Activated CD8-positive, alpha-beta T cell treated with anti-CD3 and anti-CD28 coated beads, Interleukin-2, amount 10 ng/mL, durations not matched to agents 7 days and 5 days (primary cell): ENCODE measurements at places on chromosomes 13 and 19. TPM values are rescaled to one million over a fixed set of nuclear protein-coding genes. Genes with fewer than 3 reads are reported as not detected.
A peak's percentile ranks its signal among the peaks of the same experiment; 100 is the strongest.

CD209 gene
- not detected for total RNA-seq

C19orf67 gene
- not detected for total RNA-seq

CAMSAP3 gene
- 0.42 TPM for total RNA-seq

TPTE2 gene
- total RNA-seq: not detected

GRCh38 chr13:36858290-36858689, 39.3 kb downstream of the RFXAP start:
- H3K36me3 ChIP-seq: no peaks in the 10 kb centered on the region
- no peak for DNase-seq
- H3K4me1 ChIP-seq: peaks cover 13% of the 10 kb centered on the region
- no peak overlapping the region for H3K4me3 ChIP-seq
- no peak overlapping the region for H3K27ac ChIP-seq
- H3K27me3 ChIP-seq: peaks cover 18% of the 10 kb centered on the region

DNA sequence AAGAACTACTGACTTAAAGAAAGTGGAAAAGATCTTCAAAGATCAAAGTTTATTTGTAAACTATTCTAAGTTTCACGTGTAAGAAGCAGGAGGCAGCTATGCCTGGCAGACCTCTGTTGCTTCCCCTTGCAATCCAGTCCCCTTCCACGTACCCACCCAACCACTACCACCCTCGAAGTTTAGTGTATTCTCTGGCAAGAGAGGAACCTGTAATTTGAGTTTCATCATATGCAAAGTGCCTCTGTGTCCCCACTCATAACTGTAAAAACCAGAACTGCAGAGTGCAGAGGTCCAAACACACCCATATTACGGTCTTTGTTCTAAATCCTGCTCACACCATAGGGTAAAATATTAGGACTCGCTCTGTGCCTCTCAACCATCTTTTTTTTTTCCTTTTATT, 75.8 kb upstream of the FRY start:
- H3K4me1 ChIP-seq: peaks cover 8% of the 10 kb centered on the region
- H3K27me3 ChIP-seq: peaks cover 4% of the 10 kb centered on the region
- no peak for DNase-seq
- H3K27ac ChIP-seq: no peak overlapping the region

DNA sequence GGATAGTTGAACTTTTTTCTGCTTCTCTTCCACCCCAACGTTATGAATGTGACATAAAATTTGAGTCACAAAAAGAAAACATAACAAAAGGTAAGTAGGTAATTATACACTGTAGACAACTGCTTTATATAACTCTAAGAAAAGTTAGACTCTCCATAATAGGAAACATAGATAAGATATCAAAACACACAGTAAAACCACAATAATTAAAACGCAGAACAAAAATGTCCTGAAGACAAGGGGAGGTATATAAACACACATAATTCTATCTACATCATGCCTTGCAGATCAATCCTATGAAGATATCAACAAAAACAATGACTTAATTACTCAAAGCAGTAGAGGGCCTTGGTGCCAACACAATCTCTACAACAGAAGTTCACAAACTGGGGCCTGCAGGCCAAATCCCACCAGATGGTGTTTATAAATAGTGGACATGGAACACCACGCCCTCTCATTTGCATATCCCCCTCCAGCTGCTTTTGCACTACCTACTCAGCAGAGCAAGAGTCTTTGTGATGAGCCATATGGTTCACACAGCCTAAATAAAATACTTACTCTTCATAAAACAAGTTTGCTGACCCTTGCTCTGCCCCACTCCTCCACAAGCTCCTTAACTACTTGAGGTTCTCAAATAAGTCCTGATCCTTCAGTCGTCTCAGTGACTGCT, 254.7 kb downstream of the KLF12 start:
- no peaks in the 10 kb centered on the region for H3K4me1 ChIP-seq
- H3K4me3 ChIP-seq: no peak overlapping the region
- no peak overlapping the region for H3K27ac ChIP-seq

- H3K27me3 ChIP-seq: no peaks in the 10 kb centered on the region
- no peak for DNase-seq
- H3K27ac ChIP-seq: no peak overlapping the region
- H3K36me3 ChIP-seq: no peaks in the 10 kb centered on the region
- peaks cover 16% of the 10 kb centered on the region for H3K4me1 ChIP-seq
These were observed 147.2 kb downstream of the MIPEP start for GRCh38 chr13:23741879-23742510.

GRCh38 chr13:112160558-112160957, 93.6 kb downstream of the SOX1 start:
- no peak overlapping the region for H3K27ac ChIP-seq
- no peaks in the 10 kb centered on the region for H3K4me1 ChIP-seq
- no peaks in the 10 kb centered on the region for H3K36me3 ChIP-seq
- DNase-seq: no peak

- no peak overlapping the region for H3K27ac ChIP-seq
- peaks cover 5% of the 10 kb centered on the region for H3K4me1 ChIP-seq
- H3K4me3 ChIP-seq: no peak overlapping the region
These were observed 719.4 kb downstream of the DIAPH3 start for GRCh38 chr13:59444210-59444857.

- H3K4me1 ChIP-seq: peaks cover 45% of the 10 kb centered on the region
- no peaks in the 10 kb centered on the region for H3K27me3 ChIP-seq
- no peak for DNase-seq
- H3K27ac ChIP-seq: no peak overlapping the region
- H3K4me3 ChIP-seq: peak overlapping the region; percentile 48
These were observed 920 bp upstream of the ANO8 start for GRCh38 chr19:17335575-17335974.

- H3K4me3 ChIP-seq: peak overlapping the region; percentile 90
- peaks cover 35% of the 10 kb centered on the region for H3K4me1 ChIP-seq
- peak overlapping the region; percentile 79 for H3K27ac ChIP-seq
- peaks cover 40% of the 10 kb centered on the region for H3K36me3 ChIP-seq
These were observed 489 bp downstream of the CCNE1 start for GRCh38 chr19:29812080-29812880.

DNA sequence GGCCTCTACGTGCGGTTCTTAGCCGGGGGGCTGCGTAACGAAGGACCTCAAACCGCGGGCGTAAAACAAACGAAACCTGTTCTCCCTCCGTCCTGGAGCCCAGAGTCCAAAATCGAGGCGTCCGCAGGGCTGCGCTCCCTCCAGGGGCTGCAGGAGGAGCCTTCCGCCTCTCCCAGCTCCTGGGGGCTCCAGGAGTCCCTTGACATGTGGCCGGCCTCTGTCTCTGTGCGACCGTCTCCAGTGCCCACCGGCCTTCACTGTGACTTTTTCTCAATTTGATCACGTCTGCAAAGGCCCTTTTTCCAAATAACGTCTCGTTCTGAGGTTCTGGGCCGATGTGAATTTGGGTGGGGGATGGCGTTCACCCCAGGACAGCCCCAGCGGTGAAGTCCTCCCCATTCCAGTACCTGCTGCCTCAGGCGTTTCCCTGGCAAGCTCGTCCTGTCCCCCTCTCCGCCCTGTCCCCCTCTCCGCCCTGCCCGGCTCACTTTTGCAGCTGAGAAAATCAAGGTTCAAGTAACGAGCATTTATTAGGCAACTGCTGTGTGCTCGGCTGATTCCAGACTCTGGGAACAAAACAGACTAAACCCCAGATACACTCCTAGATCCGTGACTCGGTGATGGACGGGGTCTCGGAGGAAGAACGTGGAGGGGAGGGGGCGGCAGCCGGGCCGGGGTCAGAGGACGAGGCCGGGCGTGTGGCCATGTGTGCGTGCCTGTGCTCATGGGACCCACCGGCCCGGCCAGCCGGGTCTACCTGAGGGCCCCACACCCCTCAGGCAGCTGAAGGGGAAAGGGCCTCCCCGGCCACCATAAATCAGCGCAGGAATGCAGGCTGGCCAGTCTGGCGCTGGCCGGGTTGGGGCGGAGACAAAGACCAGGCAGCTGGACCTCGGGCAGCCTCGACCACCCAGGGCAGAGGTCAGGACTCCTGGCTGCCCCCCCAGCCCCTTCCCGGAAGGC, 28.1 kb upstream of the WDR18 start:
- H3K4me1 ChIP-seq: peaks cover 8% of the 10 kb centered on the region
- no peak overlapping the region for H3K27ac ChIP-seq
- H3K4me3 ChIP-seq: no peak overlapping the region
- no peaks in the 10 kb centered on the region for H3K36me3 ChIP-seq
